Foreskin melanocyte (primary cell): ENCODE measurements at places on chromosomes 2 and 18.

DNA sequence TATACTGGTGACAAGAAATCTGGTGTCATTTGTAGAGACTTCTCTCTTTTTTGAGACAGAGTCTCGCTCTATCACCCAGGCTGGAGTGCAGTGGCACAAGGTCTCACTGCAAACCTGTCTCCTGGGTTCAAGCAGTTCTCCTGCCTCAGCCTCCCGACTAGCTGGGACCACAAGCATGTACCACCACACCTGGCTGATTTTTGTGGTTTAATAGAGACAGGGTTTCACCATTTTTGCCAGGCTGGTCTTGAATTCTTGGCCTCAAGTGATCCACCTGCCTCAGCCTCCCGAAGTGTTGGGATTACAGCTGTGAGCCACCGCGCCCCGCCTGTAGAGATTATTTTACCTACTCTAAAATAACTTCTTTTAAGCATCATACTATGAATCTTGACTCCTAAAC, 6.5 kb downstream of the HNRNPLL start:
- DNase-seq = no peak

DNA sequence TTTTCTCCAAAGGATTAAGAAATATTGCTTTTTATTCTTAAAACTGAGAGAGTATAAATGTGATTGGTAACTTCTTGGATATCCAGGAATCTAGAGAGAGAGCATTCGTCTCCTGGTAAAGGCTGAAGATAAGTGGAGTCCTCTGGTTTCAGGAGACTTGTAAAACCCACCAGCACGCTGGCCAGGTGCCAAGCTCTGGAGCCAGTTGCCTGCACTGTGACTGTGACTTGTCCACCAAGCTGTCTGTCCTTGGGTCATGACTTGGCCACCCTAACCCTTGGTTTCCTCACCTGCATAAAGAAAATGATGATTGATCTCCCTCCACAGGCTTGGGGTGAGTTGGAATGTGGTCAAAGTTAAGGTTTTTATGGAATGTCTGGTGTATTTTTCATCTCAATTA, 185.4 kb upstream of the NCKAP5 start:
- no peak for DNase-seq

GRCh38 chr2:207110310-207110709, 55.4 kb downstream of the KLF7 start:
- no peak for DNase-seq

DNA sequence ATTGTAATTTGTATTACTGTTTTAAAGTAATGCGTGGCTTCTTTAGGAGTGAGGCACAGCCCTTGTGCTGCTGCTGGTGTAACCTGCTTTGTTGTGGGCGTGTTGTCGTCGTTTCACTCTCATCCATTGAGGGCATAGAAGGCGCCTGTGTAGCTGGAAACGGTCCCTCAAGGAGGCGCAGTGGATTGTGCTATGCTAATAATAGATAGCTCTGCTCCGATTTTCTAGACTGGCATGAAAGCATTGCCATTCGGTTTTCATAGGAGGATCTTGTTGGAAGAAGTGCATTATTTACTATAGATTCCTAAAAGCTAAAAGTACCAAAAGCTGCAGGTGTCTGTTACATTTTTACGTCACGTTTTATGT, 17.9 kb downstream of the RAB12 start:
- no peak for DNase-seq
